ENCODE measurements at places on chromosomes 3 and 15.

DNA sequence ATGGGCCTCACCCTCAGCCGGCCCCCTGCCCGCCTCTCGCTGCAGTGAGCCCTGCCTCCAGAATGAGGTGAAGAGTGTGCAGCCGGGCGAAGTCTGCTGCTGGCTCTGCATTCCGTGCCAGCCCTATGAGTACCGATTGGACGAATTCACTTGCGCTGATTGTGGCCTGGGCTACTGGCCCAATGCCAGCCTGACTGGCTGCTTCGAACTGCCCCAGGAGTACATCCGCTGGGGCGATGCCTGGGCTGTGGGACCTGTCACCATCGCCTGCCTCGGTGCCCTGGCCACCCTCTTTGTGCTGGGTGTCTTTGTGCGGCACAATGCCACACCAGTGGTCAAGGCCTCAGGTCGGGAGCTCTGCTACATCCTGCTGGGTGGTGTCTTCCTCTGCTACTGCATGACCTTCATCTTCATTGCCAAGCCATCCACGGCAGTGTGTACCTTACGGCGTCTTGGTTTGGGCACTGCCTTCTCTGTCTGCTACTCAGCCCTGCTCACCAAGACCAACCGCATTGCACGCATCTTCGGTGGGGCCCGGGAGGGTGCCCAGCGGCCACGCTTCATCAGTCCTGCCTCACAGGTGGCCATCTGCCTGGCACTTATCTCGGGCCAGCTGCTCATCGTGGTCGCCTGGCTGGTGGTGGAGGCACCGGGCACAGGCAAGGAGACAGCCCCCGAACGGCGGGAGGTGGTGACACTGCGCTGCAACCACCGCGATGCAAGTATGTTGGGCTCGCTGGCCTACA lies 8.5 kb downstream of the GRM2 start:
- DNase-seq: no peak

DNA sequence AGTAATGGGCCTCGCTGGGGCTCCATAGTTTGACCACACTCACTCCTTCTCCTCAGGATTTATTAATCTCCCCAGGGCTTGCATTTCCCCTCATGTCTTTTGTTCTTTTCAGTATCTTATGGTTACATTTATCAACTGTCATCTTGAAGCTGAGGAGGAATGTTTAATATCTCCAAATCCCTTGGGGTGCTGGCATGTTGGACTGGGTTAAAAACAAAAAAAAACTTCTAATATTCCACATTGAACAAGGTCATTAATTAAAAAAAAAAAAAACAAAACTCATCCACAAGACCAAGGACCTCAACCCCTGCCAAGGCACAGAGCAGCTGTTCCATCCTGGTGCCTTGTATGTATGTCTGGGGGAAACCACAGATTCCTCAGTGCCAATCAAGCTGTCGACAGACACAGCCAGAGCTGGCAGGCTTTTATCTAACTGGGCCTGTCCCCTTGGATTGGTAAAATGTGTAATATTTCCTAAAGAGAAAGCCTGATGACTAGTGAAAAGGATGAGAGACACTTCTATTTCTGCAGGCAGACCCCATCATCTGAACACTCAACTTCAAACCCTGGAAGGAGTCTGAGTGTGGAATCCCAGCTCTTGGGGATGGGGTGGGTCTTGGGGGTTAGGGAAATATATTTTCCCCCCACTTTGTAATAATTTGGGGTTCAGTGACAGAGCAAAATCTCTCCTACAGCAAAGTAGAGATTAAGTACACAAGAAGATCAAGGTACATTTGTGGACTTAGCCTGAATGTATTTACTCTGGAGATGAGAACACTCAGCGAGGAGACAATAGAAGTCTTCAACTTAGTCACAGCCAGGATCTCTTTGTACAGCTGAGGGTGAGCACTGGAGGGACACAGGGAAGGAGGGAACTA lies 69.1 kb downstream of the TTC23 start:
- DNase-seq: no peak

DNA sequence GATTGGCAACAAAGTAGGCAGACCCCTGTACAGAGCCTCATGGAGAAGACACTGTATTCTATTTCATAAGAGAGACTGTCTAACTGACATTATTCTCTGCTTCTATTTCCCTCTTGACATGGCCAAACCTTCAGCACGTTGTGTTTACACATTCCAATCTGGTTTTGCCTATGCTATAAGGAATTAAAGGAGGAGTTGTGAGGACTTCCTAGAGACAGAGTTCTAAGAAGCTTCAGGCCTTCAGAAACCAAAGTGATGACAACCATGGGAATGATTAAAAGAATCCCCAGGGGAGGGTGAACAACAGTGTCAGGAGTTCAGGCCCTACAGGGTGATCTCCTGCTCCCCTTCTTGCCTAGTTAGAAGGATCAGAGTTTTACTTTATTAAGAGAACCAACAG lies 44.9 kb upstream of the CAPN7 start:
- DNase-seq: no peak

DNA sequence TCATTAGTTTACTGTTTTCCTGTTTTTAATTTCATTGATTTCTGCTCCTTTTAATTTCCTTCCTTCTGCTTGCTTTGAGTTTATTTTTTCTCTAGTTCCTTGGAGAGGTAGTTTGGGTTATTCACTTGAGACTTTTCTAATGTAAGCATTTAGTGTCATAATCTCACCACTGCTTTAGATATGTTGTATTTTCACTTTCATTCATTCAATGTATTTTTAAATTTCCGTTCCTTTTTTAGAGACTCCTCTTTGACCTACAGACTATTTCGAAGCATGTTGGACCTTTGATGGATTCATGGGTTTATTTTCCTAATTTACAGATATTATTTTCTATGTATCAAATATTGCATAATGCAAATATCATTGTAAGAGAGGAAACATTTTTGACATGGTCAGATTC lies 23.3 kb downstream of the KLHL18 start:
- DNase-seq: no peak

GRCh38 chr3:12178091-12178820 lies 19.5 kb upstream of the TIMP4 start:
- peak; percentile 28 for DNase-seq

DNA sequence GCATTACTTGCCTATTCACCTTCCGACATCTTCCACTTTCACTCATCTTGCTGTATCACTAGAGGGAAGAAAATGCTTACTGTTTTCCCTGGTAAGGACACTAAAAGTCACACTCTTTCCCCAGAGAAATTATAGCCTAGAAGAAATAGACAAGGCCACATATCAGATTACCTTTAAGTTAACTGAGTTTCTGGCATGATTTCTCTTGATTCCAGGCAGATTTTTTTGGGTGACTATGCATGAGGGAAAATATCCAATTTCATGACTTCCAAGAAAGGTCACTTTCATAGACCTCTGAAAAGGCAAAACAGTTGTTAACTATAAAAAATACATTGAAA lies 30.3 kb downstream of the TCF12 start:
- no peak for DNase-seq
